ENCODE measurements at places on chromosomes 2 and 18.

GRCh38 chr2:18643326-18644114, 54.2 kb upstream of the NT5C1B start:
- DNase-seq, result no peak

- no peak for DNase-seq
Observed at GRCh38 chr2:160139991-160140390, 60.1 kb downstream of the ITGB6 start.

DNA sequence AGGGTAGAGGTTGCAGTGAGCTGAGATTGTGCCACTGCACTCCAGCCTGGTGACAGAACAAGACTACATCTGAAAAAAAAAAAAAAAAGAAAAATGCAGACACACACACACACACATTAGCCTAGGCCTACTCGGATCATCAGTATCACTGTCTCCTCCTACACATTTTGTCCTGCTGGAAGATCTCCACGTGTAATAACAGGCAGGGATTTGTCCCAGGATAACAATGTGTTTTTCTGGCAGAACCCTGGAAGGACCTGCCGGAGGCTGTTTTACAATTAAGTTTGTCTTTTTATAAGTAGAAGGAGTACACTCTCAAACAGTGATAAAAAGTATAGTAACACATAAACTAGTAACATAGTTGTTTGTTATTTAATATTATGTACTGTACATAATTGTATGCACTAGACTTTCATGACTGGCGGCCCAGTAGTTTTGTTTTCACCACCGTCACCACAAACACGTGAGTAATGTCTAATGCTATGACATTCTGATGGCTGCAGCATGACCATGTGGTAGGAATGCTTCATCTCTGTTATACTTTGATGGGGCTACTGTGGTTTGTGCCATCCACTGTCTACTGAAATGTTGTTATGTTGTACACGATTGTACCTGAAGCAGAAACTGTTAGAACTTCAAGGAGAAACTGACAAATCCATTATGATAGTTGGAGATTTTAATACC, 130.6 kb downstream of the ATP9B start:
- no peak for DNase-seq

DNA sequence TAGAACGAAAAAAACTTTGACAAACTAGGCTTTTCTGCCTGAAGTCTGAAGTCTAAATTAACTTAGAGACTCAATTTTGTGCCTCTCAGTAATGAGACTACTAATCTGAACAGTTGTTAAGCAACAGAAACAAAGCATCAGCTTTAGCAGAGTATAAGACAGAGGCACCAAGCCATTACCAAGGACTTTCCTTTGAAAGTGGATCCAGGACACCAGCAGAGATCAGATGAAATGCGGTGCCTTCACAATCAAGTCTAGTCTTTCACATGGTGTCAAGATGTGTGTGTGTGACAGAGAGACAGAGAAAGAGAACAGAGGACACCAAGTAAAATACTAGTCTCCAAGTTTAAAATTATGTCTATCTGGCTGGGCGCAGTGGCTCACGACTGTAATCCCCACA, 1502.9 kb downstream of the LRP1B start:
- DNase-seq, result no peak

DNA sequence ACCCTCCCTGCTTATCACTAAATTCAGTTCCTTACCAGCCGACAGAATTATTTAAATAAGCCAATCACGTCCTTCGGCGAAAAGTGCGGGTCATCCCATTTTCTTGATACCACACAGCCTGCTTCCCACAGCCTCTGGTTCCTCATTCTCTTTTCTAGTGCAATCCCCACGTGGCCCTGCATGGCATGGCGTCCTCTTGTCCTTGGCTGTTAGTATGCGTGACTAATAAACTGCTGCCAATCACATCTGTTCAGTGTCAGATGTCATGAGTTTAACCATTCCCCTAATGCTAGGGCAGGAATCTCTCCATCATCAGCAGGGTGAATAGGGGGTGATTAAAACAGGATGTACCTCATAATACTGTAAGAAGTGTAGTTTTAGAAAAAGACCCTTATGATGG, 62.8 kb upstream of the TSPYL6 start:
- no peak for DNase-seq

GRCh38 chr2:164826293-164827243, 15.1 kb downstream of the COBLL1 start:
- DNase-seq, result no peak

GRCh38 chr2:54879032-54879431, 155.6 kb downstream of the EML6 start:
- no peak for DNase-seq

All from cerebellar nuclear complex (tissue), 1 donor.